NB4 (cell line): ENCODE measurements at places on chromosomes 5 and 9.

- peak; percentile 55 for DNase-seq
These were observed 171.3 kb downstream of the ST8SIA4 start for GRCh38 chr5:100731768-100732167.

DNA sequence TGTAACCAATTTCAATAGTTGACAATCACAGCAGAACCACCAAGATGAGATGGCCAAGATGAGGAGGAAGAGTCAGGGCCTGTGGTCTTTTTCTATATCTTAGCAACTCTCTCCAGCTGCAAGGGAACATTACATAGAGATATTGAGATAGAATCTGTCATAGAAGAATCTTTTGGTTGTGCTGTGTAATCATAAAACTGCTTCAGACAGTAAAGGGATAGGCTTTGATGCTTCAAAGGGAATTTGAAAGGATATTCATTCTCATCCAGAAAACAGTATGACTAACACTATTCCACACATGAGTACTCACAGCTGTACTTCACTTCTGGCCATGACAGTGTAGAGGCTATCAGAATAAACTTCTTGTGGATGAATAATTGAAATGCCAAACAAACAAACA lies 145.9 kb downstream of the YIPF5 start:
- no peak for DNase-seq

GRCh38 chr5:72134226-72134899 lies 27.1 kb downstream of the MAP1B start:
- DNase-seq = no peak

DNA sequence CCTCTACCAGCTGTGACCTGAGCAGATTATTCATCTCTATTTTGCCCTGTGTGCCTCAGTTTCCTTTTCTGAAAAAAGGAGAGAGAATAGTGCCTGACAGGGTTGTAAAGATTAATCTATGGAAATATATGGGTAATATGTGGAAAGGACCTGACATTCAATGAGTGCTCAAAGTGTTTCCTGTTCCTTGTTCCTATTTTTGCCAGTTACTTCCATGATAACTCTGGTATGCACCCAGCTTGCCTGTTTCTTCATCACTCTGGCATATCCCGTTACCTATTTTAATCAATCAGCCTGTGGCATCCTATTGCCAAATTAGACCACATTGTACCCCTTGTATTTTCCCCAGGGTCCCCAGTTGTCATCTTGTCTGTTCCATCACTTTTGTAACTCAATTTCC lies 3.6 kb upstream of the ARAP3 start:
- no peak for DNase-seq

DNA sequence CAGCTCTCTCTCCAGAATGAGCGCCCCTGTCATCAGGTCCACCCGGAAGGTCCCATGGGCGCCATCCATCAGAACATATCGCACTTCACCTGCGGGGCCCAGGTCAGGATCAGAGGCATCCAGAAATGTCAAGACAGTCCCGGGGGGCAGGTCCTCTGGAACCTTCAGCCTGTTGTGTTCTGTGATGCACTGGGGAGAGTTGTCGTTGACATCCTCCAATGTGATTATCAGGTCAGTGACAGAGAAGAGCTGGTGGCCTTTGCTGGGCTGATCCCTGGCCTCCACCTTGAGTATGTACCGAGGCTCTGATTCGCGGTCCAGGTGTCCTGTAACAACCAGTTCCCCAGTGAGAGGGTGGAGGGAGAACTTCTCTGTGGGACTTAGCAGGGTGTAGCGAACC lies 25.2 kb downstream of the FAT2 start:
- no peak for DNase-seq

DNA sequence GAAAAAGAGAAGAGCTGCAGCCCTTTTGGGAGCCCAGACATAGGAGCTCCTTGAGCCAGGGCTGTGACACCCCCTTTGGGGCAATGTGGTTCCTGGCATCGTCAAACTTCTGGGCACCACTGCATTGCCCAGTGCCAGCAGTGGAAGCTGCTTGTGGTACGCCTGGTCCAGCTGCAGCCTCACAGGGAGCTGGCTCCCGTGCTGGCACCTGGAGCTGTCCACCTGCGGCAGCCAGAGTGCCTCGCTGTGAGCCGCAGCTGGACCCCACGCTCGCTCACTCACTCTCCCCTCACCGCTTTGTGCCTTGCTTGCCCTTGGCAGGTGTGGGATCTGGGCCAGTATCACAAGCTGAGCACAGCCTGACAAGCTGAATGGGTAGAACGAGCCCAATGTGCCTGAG lies 1150.8 kb upstream of the CDH6 start:
- no peak for DNase-seq

DNA sequence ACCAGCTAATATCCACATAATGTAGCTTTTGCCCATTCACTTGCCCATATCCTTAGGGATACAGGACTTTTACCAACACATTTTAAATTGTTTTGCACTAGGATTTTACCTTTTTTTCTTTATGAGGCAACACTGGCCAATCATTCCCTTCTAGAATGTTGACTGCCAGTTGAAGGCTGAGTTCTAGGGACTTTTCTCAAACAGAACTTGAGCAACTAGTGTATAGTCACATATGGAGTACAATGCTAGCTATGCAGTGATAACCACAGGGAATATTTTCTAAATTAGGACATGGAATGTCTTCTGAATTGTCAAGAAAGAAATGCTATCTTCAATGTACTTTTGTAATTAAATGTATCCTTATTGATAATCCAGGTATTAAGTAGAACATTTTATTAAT lies 133.6 kb downstream of the OXCT1 start:
- no peak for DNase-seq

DNA sequence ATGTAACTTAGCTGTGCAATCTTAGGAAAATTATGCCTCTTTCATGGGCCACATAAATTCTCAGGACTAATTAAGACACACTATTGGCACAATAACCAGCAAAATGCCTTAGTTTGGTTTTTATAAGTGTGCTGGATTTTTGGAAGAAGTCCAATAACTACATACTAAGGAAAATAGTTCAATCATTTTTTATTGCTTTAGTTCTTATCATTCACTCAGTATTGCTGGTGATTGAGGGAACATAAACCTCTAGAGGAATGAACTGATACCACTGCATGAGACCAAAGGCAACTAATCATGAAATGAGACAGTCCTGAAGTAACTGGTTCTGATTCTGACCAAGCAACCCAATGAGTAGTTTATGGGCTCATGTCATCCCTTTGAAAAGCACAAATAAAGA lies 571.5 kb downstream of the PDE4D start:
- no peak for DNase-seq

DNA sequence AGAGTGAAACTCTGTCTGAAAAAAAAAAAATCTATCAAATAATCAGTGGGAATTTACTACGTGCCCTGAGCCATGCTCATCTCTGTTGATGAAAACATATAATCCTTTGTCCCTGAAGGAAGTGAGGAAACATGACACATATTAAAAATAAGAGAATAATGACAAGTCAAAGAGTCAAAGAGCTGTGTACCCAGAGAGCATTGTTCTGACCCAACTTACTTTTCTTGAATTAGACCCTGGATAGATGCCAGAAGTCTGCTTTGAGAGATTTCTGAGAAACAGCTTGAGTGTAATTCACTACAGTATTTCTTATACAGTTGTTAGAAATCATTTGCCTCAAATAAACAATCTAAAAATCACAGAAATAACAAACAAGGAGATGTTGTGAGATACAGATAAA lies 490.0 kb upstream of the PIK3R1 start:
- DNase-seq = no peak

DNA sequence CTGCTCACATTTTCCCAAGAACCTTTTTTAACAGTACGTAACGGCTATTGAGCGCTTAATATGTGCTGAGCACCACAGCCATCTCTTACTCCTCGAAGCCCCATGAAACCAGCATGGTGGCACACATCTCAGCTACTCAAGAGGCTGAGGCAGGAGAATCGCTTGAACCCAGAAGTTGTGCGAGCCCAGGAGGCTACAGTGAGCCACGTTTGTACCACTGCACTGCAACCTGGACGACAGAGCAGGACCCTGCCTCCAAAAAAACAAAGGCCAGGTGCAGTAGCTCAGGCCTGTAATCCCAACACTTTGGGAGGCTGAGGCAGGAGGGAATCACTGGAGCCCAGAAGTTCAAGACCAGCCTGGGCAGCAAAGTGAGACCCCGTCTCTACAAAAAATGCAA lies 28.2 kb downstream of the AQP7 start:
- no peak for DNase-seq

DNA sequence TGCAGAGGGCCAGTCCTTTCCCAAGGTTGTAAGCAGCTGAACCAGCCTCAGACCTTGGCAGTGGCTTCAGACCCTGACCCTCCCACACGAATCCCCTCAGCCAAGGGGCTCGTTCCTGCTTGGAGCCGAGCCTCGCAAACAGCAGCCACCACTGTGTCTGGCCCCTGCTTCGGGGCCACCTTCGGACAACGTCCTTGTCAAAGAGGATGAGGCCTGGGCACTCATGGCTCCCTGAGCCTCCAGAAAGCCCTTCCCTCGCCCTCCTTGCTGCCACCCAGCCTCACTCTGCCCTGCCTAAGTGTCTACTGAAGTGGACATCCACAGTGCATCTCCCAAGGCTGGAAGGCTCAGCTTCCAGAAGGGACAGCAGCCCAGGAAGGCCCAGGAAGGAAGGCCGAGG lies 161.7 kb downstream of the OLFM1 start:
- no peak for DNase-seq

- DNase-seq = no peak
These were observed 2223.9 kb upstream of the ACO1 start for GRCh38 chr9:30160570-30160969.

DNA sequence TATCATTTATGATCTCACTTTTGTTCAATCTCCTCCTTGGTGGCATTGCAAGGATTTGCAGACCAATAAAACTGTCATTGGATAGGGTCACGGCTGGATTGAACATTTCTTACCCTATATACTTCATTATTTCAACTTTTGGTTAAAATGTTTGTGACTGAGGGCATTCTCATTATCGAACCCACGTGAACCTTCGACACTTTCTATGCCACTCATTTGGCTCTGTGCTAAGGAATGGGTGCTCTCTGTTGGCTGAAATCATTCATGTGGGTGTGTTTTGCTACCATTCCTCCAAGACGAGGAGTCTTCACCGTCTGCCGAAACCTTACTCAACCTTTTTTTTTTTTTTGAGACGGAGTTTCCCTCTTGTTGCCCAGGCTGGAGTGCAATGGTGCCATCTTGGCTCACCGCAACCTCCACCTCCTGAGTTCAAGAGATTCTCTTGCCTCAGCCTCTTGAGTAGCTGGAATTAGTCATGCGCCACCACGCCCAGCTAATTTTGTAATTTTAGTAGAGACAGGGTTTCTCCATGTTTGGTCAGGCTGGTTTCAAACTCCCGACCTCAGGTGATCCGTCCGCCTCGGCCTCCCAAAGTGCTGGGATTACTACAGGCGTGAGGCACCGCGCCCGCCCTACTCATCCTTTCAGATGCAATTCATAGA lies 62.5 kb downstream of the CSNK1A1 start:
- DNase-seq = no peak

- no peak for DNase-seq
These were observed 144.5 kb downstream of the GAPVD1 start for GRCh38 chr9:125405938-125406809.

DNA sequence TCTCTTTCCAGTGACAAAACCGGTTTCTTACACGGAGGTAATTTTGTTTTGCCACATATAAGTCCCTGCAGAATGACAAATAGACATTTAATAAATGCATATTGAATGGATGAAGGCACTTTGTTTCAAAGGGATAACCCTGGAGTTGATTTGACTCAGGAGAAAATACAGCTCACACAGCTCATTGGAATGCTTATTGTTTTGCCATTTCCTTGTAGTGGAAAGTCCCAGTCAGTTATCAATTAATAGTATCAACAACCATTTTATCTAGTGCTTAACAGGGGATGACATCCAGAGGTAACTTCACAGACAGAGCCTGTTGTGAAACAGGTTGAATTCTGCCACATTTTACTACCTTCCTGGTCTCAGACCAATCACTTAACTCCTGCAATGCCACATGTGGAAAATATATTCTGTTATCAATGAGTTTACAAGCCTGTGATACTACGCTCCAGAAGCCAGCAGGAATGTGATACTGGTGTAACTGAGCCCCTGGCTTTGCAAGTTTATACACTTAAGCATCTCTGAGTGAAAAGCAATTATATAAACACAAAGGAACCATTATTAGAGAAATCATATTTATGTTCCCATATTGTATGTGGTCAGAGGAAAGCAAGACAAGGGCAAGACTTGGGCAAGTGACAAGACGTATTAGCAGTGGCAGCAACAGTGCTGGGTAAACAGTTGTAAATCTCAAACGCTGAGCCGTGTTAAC lies 123.1 kb upstream of the ANKRD55 start:
- no peak for DNase-seq

- no peak for DNase-seq
These were observed 123.1 kb downstream of the ADCY2 start for GRCh38 chr5:7518947-7519560.

DNA sequence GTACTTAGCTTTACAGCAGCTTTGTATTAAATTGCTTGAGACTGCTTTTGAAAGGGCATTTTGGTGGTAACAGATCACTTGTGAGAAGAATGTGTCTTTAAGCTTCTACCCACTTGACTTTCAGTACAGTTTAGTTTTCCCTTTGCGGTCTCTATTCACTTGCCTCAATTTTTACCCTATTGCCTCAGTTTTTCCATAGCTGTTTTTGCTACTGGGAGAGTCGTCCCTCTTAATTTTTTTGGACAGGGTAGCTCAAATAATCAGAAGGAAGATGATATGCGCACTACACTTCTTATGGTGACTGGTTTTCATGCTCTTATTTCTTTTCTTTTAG lies 18.8 kb downstream of the UGCG start:
- DNase-seq = no peak

DNA sequence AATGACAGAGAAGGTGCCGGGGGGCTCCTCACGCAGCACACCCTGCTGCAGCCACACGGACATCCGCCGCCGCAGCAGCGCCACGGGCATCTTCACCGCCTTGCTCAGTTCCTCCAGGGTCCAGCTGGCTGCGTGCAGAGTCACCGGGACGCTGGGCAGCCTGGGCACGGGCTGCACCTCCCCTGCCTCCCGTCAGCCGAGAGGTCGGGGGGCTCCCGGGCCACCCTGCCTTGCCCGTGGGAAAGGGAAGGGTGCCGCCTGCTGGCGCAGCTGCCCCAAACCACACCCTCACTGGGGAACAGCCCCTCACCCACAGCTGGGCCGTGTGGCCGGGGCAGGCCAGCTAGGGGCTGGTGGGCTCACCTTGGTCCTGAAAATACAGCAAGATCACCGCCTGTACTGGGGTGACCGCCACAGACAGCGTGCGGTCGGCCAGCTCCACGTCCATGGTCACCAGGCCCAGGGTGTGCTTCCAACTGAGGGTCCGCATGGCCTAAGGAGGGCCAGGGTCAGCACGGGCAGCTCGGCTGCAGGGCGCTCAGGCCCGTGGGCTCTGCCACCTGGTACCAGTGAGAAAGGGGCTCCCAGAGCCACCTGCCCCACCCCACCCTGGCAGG lies 3.6 kb upstream of the TMEM210 start:
- no peak for DNase-seq

DNA sequence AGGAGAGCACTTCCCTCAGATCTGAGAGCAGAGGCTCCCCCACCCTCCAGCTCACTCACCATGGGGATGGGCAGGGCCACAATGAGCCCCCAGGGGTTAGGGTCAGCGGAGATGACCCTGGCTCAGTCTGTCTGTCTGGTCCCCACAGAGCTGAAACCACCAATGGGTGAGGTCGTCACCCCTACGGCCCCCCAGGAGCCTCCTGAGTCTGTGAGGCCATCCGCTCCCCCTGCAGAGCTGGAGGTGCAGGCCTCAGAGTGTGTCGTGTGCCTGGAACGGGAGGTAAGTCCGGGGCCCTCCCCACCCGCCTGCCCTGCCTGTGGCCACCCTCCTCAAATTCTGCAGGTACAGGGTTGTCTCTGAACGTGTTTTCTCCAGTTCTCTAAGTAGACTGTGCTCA lies 49.6 kb downstream of the LRSAM1 start:
- no peak for DNase-seq
